ENCODE measurements at places on chromosomes 13 and 19. TPM values are rescaled to one million over a fixed set of nuclear protein-coding genes. Genes with fewer than 3 reads are reported as not detected.

GRCh38 chr13:27188239-27188638, 16.6 kb upstream of the USP12 start:
- no peak for DNase-seq

- no peak for DNase-seq
These were observed 84.9 kb downstream of the PTPRS start for GRCh38 chr19:5255602-5256231.

ZNF573 gene
- total RNA-seq: 10.4 TPM

KLF1 gene
- not detected for total RNA-seq

DNA sequence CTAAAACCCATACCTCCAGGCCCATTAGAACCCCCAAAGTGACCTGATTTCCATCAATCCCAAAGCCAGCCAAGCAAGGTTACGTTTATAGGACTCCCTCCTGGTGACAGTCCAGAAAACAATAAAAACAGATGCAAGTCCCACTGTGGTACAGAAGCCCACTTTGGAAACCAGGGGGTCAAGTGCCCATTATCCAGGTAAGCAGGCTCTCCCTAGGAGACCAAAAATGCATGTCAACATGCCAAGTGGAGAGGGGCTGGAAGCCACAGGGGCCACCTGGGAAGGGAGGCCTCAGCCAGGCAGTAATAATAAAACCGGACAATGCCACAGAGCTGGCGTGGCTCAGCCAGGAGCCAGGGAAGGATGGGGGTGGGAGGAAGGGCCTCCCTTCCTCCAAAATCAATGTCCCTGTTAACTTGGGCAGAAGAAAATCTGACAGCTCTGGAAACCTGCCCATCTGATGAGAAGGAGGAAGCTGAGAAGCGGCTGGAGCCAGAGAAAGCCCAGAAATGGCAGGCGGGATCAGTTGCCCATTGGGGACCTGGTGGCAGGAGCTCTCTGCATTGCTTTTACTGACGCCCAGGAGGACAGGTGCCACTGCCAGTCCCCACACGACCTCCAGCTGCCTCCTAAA, 160.4 kb downstream of the ZIC5 start:
- no peak for DNase-seq

DNA sequence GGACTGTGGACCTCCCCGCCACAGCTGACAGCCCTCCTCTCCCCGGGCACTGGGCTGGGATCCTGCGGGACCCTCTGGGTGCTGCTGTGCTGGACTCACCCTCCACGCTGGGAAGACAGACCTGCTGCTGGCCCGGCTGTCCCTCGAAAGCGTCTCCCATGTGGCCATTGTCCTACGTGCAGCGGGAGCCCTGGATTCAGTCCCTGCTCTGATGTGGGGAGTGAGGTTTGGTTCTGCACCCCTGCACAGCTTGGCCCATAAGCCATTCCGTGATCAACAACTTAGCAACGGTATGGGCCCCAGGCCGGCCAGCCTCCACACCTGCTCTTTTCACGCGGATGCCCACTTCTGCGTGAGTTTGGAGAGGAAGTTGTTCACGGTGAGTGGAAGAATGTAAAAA, 195.2 kb downstream of the TEX29 start:
- DNase-seq: no peak

GRCh38 chr13:25249001-25249543, 38.2 kb downstream of the MTMR6 start:
- DNase-seq: peak; percentile 25

- no peak for DNase-seq
These were observed 862.6 kb downstream of the EFNB2 start for GRCh38 chr13:105672881-105673280.

NALCN gene
- 2.9 TPM for total RNA-seq

DNA sequence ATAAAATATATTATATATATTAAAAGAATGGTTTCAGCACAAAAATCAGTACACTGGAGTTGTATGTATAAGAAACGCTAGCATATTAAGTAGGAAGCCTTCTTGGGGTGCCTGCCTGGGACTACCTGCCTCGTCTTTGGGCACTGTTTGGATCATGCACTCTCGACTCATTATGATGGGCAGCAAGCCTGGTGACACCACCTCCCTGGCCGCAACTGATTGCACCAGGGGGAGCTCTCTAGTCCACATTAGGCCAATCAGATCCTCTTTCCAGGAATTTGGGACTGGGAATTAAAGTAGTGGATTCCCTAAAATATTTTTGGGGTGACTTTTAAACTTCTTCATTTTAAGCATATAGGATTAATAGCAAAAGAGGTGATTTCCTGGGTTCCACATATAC, 56.0 kb upstream of the RGCC start:
- DNase-seq: no peak

DNA sequence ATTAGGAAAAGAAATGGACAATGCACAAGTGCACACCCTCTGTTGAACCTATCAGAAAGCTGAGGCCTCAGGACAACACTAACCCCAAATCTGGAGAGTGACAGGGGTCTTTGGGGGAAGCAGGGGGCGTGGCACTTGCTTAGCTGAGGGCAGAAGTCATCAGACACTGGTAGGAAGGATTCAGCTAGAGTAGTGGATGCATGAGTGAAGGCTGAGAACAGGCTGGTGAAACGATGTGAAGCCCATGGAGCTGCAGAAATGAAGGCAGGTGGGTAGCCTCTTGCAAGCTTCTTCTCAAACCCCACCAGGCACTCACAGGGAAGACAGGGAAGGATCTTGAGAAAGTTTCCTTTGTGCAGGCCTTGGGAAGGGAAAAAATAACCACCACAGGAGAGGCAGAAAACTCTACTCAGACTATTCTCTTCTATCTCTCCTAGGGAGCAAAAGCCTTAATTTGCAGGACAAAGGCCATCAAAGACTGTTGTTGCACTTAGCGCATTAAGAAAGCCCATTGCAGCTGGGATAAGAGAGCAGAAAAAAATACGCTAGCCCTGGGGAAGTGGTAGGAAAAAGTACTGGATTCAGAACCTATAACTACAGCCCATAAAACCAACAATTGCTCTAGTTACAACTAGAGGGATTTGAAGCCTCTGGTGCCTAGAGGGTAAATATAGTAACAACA, 193.3 kb upstream of the ZNF536 start:
- DNase-seq: no peak

DNA sequence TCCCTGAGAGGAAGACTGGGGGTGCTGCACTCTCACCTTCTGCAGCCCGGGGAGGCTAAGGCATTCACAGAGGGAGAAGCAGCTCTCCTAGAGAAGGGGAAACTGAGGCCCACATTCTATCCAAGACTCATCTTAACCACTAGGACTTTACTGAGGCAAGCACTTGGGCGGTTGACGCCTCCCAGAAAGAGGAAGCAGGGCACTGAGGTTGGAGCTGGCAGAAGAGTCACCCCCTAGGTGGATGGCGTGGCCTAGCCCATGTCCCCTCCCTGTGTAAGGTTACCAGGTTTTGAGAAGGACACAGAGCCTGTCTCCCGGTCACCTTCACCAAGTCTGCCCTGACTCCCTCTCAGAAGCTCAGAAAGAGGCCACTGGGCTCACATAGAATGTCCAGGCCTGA, 2.7 kb downstream of the S1PR2 start:
- no peak for DNase-seq

DNA sequence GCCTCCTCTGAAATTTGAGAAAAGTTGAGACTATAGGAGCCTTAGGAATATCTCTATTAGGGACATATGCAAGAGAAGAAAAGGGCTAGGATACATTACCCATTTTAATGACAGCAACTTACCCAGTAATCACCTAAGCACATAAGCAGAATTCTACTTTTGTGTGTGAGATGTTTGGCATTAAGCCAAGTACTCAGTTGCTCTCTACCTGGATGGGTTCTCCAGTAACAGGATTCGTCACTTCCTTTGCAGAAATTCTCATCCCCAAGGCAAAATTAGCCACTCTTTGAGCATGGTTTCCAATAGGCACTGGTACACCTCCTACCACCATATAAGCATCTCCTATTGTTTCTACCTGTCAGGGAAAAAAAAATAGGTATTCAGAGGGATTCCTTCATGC, 95.1 kb downstream of the C13orf42 start:
- DNase-seq: no peak

DNA sequence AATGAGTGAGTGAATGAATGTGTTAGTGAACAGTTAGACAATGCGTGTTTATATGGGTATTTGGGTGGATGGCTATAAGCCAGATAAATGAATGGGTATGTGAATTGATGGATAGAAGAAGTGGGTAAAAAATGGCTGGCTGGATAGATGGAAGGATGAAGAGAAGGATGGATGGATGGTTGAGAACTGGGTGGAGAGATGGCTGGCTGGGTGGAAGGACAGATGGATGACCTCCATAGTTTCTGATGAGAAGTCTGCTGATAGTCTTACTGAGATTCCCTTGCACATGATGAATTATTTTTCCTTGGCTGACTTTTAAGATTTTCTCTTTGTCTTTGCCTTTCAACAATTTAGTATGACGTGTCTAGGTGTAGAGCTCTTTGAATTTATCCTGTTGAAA, 57.4 kb downstream of the RYR1 start:
- DNase-seq: no peak

DNA sequence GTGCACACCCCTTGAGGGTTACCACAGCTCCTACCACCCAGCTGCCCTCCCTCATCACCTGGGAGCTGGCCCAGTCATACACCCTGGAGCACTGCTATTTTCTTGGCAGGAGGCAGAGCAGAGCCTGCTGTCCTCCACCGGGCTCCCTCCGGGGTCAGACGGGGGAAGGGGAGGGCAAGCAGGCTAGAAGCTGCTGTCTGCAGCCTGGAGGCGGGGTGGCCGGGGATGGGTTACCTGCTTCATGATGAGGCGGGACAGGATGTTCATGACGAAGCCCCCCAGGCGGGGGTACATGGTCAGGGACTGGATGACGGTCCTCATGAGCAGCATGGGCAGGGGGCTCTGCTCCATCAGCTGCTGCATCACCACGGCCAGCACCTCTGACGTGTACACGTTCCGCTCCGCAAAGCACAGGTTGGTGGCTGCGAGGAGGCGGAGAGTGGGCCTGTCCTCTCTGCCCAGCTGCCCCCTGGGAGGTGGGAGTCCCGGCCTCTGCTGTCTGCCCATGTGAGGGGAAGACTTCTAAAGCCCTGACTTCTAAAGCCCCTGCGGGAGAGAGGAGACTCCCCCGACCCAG, 2.7 kb upstream of the RSPH6A start:
- no peak for DNase-seq

LILRB1 gene
- total RNA-seq: 3.0 TPM

BRCA2 gene
- 16.2 TPM for total RNA-seq

ZNF616 gene
- 7.2 TPM for total RNA-seq

- DNase-seq: no peak
These were observed 24.7 kb downstream of the IL12RB1 start for GRCh38 chr19:18062028-18062427.

GRCh38 chr13:38902551-38902950, 88.1 kb downstream of the STOML3 start:
- DNase-seq: no peak

ZNF221 gene
- 6.6 TPM for total RNA-seq

DNA sequence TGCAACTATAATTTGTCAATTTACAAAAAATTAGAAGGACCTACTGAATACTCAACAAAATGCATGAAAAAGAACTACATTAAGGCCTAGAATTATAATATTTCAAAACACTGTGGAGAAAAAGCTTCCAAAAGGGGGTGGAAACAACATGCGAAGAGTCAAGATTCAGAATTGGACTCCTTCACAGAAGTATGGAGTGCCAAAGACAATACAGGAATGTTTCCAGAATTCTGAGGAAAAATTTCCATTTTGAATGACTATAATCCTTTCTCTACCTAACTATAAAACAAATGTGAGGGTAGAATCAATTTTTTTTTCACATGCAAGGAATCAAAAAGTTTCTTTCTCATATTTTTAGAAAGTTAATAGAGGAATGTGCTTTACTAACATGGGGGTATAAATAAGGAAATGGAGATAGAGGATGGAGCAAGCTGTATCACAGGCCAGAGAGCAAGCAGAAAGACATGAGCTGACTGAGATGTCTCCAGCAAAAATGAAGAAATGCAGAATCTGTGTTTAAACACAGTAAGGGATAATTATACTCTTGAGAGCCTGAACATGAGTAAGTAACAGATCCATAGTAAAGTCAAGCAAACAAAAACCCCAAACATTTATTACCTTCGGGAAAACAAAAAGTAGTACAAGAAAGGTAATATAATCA, 39.5 kb upstream of the SMAD9 start:
- DNase-seq: peak; percentile 12

- DNase-seq: no peak
These were observed 46.3 kb downstream of the ZNF724 start for GRCh38 chr19:23203841-23204344.

DNA sequence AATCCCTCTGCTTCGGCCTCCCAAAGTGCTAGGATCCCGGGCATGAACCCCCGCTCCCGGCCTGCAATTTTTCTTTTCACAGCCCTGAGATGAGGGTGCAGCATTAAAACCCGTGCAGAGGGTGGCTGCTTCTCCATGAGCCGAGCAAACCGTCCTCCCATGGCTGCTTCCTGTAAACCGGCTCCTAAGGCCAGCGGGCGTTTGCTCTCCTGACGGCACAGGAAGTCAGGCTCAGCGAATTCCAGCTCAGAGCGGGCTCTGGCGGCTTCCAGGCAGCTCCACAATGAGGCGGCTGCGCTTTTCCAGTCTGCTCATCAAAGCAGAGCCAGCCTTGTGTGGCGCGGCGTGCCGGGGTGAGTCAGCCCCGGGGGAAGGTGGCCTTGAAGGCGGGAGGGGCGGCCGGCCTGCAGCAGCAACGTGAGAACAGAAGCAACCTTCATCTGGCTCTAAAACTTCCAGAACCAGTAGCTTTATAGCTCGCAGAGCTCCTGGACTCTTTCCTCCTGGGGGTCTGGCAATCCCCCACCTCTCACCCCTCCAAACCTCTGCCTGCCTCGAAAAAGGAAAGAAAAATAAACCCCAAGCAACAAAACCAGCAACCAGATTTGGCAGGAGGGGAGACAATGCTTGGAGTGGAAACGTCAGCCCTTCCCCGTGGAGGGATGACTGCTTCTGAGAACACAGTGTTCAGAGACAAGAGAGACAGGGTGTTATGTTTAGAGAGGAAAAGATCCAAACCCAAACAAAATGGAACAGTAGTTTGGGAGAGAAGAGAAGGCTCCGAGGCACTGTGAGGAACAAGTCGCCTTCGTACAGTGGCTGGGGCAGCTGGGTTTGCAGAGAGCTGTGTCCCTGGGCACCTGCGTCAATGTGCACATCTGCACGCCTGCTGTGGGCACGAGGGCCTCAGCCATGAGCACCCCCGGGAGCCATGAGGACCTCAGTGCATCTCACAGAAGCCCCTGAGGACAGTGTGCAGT, 67.8 kb downstream of the GADD45B start:
- peak; percentile 91 for DNase-seq

DNA sequence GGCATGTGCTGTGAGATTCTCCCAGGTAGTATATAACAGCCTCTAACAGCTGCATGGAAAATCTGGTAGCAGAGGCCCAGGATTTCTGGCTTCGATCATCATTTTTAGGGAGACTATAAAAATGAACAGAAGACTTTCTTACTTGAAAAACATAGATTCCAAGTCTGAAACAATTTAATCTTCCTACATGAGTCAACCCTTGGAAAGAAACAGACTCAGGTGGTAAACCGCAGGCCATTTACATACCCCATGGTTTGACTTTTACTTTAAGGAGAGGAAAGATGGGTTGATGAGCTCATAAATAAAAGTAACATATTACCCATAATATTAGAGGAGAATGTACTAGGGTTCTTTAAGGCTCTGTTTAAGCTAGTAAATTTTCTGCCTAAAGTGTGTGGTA, 121.6 kb downstream of the CYSLTR2 start:
- DNase-seq: no peak

SIRT2 gene
- total RNA-seq: 57.2 TPM

GRCh38 chr13:76019421-76020044, 383.4 kb downstream of the LMO7 start:
- DNase-seq: no peak

SLC6A16 gene
- total RNA-seq: 5.4 TPM

PSG3 gene
- not detected for total RNA-seq

- no peak for DNase-seq
These were observed 44.9 kb upstream of the USPL1 start for GRCh38 chr13:30572859-30573275.

F10 gene
- total RNA-seq: 14.9 TPM

ERVV-1 gene
- total RNA-seq: not detected

Data from stomach (tissue), 19 donors.